ENCODE measurements at places on chromosomes 5 and 9.
A peak's percentile ranks its signal among the peaks of the same experiment; 100 is the strongest.

DNA sequence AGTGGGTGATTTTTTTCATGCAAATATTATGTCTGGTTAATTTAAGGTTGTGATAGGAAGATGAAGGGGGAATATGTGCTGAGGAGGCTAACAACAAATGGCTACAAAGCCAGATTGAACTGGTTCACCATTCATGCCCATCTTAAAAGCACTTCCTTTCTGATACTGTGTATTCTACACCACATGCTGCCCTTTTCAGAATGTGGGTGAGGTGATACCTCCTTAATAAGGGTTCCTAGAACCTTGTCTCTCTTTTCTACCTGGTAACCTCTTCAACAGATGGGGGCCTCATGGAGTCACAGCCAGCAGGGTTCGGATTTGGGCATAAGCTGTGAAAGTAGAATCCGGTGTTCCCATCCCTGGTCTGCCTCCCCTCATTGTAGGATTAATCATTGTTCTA is 1064.0 kb upstream of the SEMA6A start:
- no peak for DNase-seq

GRCh38 chr5:139181322-139181730 is 16.8 kb downstream of the SIL1 start:
- no peak for DNase-seq

DNA sequence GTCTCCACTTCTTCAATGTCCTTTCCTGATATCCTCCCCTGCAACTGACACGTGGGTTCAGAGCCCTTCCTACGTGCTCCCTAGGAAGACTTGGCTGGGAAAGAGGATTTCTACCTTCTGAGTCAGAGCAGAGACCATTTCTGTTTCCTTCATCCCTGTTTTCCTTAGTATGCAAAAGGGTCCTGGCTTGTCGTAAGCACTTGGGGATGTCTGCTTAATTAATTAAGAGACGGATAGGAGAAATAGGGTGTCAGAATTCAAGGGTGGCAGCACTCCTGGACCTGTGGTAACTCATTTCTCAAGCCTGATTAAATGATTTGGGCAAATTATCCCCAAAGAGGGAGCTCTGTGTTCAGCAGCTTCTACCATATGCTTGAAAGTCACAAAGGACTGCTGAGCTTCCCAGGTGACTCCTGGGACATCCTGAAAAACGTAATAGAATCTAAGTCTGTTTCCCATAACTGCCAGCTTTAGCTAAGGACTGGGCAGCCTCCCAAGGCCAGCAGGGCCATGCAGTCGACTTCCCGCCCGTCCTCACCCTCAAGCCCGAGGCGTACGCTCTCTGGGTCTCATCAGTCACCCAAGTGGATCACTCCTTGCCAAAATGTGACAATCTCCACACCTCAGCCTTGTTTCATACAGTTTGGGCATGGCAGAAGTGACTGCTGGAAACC is 20.5 kb downstream of the ABCA1 start:
- DNase-seq = no peak

- DNase-seq = no peak
These were observed 76.2 kb upstream of the CHD1 start for GRCh38 chr5:99004960-99005359.

DNA sequence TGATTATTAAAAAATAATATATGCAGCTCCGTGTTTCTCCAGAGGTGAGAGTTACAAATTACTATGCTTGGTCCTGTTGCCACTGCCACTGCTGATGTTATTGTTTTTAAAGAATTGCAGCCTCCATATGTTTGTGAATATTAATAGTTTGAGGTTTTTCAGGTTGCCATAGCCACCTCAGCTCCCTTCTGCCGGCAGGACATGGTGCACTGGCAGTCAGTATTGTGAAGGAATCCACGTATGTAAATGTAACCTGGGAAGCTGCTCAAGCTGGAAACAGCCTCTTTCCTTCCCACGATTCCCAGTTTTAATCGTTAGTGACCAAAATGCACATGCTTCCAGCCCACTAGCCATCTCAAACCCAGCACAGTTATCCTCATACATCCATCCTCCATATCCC is 184.4 kb upstream of the CCNG1 start:
- DNase-seq = no peak

DNA sequence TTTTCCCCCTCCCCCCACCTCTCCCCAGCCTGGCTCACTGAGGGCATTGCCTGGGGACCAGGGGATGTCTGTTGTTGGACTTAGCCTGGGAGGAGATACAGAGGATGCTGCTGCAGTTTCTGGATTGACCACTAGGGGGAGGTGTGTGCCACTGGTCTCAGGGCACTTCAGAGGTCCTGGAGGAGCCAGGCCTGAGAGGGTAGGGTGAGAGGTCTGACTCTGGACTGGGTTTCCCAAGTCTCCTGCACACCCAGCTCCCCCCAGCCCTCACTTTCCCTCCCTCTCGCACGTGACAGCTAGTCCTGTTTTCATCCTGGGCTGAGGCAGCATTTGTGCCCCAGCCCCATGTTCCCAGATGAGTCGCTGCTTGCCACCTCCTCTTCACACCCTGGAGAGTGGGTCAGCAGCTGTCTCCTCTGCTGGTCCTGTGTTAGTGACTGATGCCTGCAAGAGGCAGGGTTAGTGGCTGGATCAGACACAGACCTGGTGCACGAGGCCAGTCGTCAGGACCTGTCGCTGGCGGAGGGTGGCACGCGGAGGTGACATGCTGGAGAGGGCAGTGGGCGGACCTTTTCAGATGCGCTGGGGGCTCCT is 4.4 kb downstream of the IL3 start:
- DNase-seq = peak; percentile 45

DNA sequence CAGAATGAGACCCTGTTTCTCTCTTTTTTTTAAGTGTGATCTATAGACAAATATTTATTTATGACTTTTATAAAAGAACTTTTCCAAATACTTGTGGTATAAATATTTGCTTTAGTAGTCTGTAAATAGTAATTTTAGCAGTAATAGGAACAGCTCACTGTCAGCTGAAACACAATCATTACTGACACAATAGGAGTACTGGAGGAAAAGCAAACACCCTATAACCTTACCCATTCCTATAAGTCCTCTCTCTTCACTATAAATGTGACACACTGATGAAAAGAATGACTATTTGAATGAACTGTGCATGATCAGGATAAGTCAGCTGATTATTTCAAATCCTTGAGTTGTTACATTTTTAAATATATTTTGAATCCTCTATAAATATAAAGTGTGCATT is 72.4 kb downstream of the CDH12 start:
- DNase-seq = no peak

DNA sequence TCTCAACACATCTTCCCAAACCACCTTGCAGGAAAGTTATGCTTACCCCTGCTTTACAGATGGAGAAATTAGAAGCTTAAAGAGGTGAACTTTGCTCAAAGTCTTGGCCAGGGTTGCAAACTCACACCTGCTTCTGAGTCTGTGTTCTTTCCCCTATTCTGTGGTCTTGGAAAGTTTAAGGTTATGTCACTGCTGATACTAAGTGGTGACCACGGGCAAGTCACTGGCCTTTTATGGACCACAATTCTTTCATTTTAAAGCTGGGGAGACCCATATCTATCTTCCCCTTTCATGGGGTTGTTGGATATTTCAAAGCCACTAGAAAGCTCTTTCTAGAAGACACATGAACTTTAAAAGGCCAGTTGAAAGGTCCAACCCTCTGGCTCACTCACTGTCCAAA is 95.4 kb upstream of the KLF4 start:
- no peak for DNase-seq

DNA sequence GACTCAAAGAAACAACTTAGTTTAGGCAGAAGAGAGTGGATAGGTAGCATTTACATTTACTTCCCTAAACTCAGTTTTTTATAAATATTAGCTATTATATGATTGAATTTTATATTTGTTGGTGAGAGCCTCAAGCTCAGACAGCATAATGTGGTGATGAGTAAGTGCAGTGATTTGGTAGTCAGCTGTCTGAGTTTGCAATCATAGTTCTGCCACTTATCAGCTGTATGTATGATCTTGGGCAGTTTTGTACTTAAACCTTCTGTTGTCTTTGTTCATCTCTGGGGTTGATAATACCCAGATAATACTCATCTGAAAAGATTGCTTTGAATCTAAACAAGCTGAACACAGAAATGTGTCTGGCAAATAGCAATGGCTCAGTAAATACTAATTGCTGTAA is 108.8 kb downstream of the ANXA1 start:
- no peak for DNase-seq

DNA sequence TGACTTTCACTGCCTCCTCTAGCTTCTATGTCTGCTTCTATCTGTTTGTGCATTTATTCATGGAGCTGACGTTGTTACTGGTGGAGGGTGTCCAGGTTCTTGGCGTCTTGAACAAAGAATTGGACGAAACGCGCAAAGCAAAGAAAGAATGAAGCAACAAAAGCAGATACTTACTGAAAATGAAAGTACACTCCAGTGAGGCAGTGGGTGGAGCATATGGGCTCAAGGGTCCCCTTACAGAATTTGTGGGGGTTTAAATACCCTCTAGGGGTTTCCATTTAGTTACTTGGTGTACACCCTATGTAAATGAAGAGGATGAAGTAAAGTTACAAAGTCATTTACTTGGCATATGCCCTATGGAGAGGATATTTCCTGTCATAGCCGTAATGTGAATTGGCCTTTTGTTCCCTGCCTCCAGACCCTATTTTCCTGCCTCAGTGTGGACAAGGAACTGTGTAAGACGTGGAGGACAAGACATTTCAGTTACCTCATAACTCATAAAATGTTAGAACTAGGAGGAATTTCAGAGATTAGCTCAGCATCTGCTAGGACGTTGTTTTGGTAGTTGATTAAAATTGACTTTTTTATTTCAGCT is 3.1 kb downstream of the POLR3G start:
- no peak for DNase-seq

DNA sequence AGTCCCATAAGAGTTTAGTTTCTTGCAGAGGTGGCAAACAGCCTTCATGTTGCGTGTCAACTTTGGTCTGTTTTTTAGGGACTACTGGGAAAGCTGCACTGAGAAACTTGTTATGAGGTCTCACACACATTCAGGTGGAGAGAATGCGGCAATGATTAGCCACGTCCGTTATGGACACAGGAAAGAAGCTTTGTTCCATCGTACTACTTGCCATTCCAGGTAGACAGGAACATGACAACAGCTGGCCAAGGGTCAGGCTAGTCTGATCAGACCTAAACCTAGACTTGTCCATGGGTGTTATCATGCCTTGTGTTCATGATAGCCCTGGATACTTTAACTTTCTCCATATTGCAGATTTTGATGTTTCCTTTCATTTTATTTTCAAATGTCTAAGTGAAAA is 113.2 kb downstream of the ZNF608 start:
- no peak for DNase-seq

DNA sequence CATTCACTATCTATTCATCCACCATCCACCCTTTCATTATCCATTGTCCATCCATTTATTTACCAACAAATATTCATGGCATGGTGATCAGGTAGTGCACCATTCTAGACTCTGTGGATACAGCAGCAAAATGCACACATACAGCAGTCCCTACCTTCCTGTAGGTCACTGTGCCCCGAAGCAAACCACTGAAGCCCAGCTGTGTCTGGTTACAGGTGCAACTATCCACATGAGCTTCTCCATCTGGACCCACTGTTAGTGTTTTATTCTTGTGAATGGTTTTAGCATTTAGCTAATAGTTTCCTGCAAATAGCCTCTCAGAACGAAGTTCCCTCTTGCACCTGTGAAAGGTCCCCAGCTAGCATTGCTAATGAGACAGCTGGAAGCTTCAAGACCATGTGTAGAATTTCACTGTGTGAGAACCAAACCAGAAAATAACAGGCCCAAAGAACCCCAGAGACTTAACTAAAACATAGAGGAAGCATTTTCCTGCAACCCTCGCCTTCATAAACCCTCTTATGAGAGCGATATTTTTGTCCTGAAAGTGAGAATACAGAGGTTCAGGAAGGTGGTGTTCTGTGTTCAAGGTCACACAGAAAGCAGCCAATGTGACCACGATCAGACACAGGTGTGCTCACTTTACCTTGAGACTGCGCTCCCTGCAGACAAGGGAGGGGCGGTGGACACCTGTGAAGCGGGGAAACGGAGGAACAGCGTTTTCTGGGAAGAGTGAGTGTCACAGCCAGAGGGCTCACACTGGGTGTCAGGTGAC is 18.5 kb downstream of the PAEP start:
- DNase-seq = no peak

DNA sequence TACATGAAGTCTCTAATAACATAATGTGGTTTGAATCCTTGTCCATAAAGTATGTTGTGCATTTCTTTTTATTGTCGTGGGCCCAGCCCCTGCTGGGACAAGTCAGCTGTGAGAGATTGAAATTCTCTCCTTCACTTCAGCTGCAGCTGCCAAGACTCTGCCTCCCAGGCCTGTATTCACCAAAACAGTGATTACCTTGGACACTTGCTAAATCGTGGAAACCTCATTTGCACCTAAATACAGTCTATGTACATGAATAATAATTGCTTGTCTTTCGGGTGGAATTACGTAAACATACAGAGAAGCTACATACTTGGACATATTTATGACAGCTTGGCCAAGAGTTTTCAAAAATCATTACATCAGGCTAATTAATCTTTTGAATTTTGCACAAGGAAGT is 898.5 kb upstream of the SEMA6A start:
- DNase-seq = no peak

DNA sequence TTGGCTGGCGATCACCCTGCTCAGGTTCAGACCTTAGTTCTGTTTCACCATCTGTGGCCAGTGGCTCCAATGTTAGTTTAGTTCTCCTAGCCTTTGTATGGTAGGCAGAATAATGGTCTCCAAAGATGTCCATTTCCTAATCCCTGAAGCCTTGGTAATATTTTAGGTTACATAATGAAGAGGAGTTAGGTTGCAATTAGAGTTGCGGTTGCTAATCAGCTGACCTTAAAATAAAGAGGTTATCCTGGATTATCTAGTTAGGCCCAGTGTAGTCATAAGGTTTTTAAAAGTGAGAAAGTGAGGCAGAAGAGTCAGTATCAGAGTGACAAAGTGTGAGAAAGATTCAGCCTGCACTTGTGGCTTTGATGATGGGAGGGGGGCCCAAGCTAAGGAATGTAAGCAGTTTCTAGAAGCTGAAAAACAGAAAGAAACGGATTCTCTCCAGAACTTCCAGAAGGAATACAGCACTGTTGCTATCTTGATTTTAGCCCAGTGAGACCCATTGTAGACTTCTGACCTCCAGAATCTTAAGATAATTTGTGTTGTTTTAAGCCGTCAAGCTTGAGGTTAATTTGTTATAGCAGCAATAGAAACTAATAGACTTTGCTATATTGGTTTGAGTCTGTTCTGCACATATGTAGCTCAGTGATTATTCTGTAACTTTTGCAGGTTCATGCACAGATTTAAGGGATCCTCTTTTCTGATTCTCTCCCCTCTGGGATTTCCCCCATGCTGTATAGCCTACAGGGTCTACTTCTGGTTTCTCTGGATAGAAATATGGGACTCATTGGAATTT is 21.6 kb downstream of the LNPEP start:
- no peak for DNase-seq

- DNase-seq = no peak
These were observed 255.1 kb downstream of the MAST4 start for GRCh38 chr5:66851306-66851705.
